Adrenal gland (tissue), 19 donors: ENCODE measurements at places on chromosomes 16 and 17. TPM values are rescaled to one million over a fixed set of nuclear protein-coding genes. Genes with fewer than 3 reads are reported as not detected.
A peak's percentile ranks its signal among the peaks of the same experiment; 100 is the strongest.

GRCh38 chr17:9018726-9019125 lies 2.6 kb upstream of the NTN1 start:
- H3K4me3 ChIP-seq = no peak overlapping the region
- H3K36me3 ChIP-seq = no peaks in the 10 kb centered on the region
- peaks cover 30% of the 10 kb centered on the region for H3K27me3 ChIP-seq
- peaks cover 20% of the 10 kb centered on the region for H3K4me1 ChIP-seq
- no peak for DNase-seq

DNA sequence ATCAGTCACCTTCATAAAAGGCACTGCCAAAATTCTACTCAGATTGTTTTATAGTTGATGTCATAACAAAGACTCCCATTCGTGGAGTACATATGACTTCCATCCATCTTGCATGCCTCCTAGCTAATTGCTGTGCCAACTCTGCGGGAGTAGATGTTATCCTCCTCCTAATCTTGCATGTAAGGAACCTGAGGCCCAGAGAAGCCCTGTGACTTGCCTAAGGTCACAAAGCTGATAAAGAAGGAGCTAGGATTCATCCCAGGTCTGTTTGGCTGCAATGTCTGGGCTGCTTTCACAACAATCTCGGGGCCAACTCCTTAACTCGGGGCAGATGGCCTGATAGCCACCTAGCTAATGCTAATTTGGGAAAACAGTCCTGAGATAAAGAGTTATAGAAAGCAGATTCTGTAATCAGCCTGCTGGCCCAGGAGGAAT lies 87.3 kb downstream of the YPEL2 start:
- no peaks in the 10 kb centered on the region for H3K36me3 ChIP-seq
- H3K27me3 ChIP-seq = no peaks in the 10 kb centered on the region
- H3K4me3 ChIP-seq = no peak overlapping the region
- DNase-seq = peak; percentile 49

DNA sequence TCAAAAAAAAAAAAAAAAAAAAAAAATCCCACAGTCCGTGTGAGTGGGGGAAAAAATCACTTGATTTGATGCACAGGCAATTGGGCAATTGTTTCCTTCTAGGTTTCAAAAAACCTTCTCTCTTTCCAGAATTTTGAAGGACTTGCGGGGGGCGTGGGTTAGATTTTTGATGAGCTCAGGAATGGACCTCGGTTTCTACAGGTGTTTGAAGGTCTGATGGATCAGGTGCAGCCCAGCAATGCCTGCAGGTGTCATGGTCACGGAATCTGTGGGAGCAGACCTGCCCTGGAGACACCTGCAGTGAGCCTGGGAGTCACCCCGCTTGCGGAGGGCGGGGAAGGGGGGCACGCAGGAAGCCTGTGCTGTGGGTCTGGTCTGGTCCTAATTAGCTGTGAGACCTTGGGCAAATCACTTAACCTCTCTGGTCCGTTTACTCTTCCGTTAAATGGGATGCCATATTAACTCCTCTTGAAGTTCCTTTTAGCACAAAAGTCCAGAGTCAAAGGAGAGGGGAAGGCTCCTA lies 174.2 kb downstream of the IRF8 start:
- H3K27ac ChIP-seq = no peak overlapping the region
- H3K27me3 ChIP-seq = peaks cover 15% of the 10 kb centered on the region
- DNase-seq = no peak
- no peaks in the 10 kb centered on the region for H3K36me3 ChIP-seq

- no peaks in the 10 kb centered on the region for H3K4me1 ChIP-seq
- H3K27ac ChIP-seq = no peak overlapping the region
- no peaks in the 10 kb centered on the region for H3K36me3 ChIP-seq
Observed at GRCh38 chr16:63618896-63619485, 1502.9 kb downstream of the CDH11 start.

DNA sequence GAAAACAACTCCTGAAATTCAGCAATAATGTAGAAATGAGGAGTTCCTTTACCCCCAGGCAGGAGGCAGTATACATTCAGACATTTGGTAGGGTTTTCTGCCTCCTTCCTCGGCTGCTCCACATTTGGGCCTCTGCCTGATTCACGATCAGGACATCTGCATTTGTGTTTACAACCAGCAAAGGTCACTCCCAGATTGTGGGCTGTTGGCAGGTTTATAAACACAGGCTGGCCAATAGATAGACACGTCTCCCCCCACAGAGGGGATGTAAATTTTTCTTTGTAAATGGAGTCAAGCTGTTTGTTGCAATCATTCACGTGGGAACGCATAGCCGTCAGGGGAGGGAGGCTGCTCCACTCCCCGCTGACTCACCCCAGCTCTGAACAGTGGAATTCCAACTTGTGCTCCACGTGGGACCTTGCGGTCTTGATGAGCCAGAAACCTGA lies 252.1 kb upstream of the N4BP1 start:
- H3K27me3 ChIP-seq = no peaks in the 10 kb centered on the region
- H3K4me1 ChIP-seq = no peaks in the 10 kb centered on the region
- no peak overlapping the region for H3K27ac ChIP-seq
- no peak for DNase-seq
- no peaks in the 10 kb centered on the region for H3K36me3 ChIP-seq

GRCh38 chr16:60788631-60789030 lies 1247.6 kb downstream of the CDH8 start:
- no peak overlapping the region for H3K27ac ChIP-seq
- H3K4me1 ChIP-seq = no peaks in the 10 kb centered on the region
- H3K27me3 ChIP-seq = no peaks in the 10 kb centered on the region
- no peaks in the 10 kb centered on the region for H3K36me3 ChIP-seq
- no peak for DNase-seq
- no peak overlapping the region for H3K4me3 ChIP-seq

Gene TNFRSF17
- not detected for total RNA-seq

Gene FBXL16
- 1.2 TPM for total RNA-seq

Gene KRT16
- total RNA-seq = not detected

Gene ARHGDIG
- 0.41 TPM for total RNA-seq

Gene USP36
- total RNA-seq = 15.7 TPM
